ENCODE measurements at places on chromosomes 3 and 15.

DNA sequence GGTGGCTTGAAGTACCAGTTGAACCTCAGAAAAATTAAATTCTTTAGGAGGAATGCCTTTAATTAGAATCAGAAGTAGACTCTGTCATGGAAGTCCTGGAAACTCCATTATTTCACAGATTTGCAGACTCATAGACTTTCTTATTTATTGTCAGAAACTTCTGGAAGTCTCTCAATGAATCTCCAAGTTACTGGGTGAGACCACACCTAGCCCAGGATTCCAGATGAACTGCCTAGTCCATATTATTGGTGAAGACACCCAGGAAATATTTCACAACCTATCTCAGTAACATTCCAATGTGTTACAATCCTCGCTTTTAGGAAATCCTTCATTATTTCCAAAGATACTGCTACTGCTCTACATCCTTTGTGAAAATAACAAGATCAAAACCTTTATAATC lies 6.5 kb upstream of the THBS1 start:
- no peak for DNase-seq

DNA sequence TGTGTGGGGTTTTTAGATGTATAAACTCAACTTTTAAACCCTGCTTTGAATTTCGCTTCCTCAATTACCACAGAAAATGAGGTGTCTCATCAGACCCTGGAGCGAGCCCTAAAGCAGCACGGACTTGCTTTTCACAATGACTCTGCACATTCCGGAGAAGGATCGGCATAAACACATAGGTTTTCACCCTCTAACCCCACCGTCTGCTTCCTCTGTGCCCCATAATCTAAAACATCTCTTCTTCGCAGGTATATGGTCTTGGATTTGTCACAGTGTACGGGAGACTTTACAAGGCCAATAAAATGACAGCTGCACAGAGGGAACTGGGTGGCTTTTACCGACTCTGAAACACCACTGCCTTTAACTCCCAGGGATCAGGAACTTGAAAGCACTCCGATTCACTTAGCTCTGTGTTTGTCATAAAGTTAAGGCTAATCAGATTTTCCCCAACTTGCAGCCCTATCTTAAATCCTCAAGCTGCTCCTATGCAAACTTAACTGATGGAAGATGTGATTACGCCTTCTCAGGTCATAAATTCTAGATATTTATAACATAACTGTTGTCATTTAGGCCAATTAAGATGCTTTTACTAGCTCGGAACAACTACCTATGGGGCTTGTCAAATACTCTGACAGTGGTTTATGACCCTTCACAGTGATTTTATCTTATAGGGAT lies 133.4 kb upstream of the WNT5A start:
- no peak for DNase-seq

GRCh38 chr3:178010306-178010705 lies 525.9 kb upstream of the KCNMB2 start:
- DNase-seq: no peak

GRCh38 chr3:116966649-116967048 lies 257.1 kb downstream of the TUSC7 start:
- DNase-seq: no peak

DNA sequence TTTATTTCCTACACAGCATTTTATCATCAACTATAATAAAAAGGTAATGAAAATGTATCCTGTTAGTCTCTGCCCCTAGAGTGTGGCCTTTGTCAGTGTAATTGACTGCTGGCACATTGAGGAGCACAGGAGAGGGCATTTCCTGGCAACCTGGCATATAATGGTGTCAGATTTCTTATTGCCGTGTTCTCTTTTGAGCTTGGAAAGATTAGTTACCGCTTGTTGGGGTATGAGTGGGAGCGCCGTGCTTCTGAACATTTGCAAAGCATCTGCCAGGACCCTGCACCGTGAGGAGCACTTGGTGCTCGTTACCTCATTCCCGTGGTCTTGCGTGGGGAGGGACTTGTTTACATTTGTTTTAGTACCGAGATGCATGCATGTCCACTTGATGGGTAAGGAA lies 124.4 kb downstream of the PTPRG start:
- DNase-seq: no peak

GRCh38 chr3:24514119-24514518 lies 19.5 kb upstream of the THRB start:
- DNase-seq: no peak

DNA sequence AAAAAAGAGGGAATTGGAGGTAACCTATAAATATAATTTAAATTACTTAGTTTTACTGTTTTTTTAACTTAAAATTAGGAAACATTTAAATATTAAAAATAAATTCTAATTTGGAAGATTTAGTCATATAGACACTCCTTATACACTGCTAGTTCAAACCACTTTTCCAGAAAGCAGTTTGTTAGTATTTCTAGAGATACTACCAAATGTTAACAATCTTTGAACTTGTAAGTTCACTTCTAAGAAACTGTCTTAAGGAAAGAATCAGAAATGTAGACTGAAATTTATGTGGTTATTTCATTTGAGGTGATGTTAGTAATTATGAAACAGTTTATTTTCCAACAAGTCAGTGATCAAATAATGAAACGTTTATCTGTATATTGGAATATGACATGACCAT lies 22.7 kb downstream of the CTDSPL2 start:
- no peak for DNase-seq

- no peak for DNase-seq
These were observed 14.8 kb upstream of the ZNF639 start for GRCh38 chr3:179308001-179308400.

- no peak for DNase-seq
These were observed 199.4 kb upstream of the ARRDC4 start for GRCh38 chr15:97761110-97761509.

GRCh38 chr3:132187746-132188145 lies 129.5 kb upstream of the ACP3 start:
- DNase-seq: no peak

- DNase-seq: no peak
These were observed 571.6 kb upstream of the ARPP21 start for GRCh38 chr3:35067750-35068149.

Data from KG1 (cell line).